ENCODE measurements at places on chromosomes 7 and 10.

DNA sequence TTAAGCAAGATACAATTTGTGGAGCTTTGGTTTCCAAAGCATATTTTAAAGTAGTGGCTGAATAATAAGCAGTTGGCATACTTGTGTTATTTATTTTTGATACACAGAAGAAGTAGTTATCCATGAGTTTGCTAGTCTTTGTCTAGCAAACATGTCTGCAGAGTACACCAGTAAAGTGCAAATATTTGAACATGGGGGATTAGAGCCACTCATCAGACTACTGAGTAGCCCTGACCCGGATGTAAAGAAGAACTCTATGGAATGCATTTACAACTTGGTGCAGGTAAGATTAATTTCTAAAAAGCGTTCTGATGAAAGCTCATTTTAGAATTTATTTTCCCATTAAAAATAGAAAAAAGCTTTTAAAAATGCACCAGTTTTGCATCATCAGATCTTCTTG lies 31.4 kb downstream of the ARMC3 start:
- no peak for DNase-seq

DNA sequence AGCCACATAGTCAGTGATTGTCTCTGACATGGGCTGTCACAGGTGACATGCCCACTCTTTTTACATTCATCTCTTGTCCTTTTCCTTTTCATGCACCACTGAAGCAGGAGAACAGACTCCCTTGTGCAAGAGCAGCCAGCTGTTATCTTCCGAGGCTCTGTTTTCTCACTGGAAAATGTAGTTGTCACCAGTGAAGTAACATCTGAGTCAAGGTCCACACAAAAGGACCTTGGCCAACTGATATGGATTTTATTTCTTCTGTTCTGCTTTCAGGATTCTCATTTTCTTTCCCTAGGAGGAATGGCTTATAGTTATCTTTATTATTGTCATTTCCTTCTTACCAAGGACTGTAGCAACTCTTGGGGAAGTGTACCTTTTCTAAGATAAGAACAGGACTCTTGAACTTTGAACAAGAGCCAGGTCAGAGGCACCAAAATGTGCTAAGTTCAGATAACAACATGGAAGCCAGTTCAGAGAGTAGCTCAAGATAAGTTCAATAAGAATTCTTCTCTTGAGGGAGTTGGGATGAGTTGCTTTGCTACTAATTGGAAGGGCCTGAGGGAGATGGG lies 22.7 kb downstream of the AVPI1 start:
- DNase-seq = no peak

DNA sequence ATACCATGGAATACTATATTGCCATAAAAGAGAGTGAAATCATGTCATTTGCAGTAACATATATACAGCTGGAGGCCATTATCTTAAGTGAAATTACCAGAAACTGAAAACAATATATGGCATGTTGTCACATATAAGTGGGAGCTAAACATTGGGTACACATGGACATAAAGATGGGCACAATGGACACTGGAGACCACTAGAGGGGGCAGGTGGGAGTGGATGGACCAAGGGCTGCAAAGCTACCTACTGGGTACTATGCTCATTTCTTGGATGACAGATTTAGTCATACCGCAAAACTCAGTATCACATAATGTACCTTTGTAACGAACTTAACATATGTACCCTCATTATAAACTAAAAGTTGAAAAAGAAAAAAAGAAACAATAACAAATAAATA lies 1167.6 kb downstream of the NXPH1 start:
- DNase-seq = no peak

- no peak for DNase-seq
These were observed 108.0 kb downstream of the GRK5 start for GRCh38 chr10:119315128-119316001.

- DNase-seq = no peak
These were observed 8.3 kb downstream of the PEX1 start for GRCh38 chr7:92520024-92520423.

DNA sequence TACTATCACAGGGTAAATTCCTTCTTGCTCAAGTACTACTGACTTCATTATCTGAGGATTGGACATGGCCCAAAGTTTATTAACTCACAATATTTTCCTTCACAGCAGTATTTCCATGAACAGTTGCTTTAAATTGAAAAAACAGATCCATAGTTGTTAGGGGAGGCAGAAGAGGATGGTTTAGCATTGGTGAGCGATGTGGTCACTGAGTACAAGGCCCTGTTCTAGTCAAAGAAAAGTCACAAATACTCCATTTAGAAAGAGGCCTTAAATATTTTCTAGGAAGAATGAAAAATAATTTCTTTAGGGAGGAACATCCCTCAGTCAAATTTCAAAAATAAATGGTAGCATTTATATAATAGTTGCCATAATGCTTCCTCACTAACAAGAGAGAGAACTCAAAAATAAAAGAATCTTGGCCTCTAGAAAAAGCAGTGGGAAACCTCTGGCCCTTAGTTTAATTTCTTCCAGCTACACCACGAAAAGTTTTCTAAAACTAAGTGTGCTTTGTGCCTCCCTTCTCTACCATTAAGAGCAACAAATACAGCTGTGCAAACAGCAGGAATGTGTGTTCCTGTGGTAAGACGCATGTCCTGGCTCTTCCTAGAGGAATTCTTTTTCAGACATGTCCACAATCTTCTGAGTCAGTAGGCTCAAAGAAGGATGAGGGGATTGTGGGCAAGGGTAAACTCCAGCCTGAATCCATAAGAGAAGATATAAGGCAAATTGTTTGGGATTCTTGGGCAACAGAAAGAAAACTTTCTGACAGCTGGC lies 105.7 kb downstream of the HOXA1 start:
- no peak for DNase-seq

DNA sequence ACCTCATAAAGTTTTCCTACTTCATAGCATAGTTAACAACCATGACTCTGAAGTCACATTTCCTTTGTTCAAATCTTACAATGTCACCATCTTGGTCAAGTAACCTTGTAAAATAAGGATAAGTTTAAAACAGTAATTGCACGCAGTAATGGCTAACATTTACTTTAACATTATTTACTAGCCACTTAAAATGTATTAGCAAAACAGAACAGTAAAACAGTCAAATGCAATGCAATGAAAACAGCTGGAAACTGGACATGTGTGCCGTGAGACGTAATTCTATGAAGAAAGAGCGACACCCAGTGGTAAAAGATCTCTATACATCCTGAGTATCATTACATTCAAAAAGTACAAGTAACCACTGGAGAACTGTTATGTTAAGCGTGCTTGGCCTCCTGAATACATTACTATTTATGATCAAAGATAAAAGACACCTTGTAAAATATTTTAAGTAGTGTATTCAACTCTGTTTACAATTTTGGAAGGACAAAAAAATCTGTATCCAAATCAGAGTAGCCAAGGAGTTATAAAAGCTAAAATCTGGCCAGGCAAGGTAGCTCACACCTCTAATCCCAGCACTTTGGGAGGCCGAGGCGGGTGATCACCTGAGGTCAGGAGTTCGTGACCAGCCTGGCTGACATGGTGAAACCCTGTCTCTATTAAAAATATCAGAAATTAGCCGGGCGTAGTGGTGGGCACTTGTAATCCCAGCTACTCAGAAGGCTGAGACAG lies 27.2 kb downstream of the ATE1 start:
- DNase-seq = no peak

DNA sequence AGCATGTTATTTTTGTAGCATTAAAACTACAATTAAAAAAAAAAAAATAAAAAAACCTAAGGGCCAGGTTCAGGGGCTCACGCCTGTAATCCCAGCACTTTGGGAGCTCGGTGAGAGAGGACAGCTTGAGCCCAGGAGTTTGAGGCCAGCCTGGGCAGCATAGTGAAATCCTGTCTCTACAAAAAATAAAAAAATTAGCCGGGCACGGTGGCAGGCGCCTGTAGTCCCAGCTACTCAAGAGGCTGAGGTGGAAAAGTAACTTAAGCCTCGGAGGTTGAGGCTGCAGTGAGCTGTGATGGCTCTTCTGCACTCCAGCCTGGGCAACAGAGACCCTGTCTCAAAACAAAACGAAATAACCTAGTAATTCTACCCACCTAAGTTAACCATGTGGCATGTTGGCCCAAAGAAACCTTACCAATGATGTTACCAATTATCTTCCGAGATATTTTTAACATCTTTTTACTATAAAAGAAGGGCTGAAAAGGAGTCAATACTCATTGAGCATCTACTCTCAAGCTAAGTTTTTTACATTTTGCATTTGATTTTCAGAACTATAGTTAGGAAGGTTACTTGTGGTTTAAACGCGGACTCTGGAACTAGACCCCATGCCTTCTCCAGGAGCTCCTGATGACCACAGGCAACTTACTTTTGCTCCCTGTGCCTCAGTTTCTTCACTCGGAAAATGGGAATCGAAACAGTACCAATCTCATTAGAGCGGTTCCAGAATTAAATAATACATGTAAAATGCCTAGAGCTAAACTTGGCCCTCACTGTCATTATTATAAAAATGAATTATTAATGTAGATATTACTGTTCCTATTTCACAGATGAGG lies 1.4 kb downstream of the ITGB1 start:
- no peak for DNase-seq

DNA sequence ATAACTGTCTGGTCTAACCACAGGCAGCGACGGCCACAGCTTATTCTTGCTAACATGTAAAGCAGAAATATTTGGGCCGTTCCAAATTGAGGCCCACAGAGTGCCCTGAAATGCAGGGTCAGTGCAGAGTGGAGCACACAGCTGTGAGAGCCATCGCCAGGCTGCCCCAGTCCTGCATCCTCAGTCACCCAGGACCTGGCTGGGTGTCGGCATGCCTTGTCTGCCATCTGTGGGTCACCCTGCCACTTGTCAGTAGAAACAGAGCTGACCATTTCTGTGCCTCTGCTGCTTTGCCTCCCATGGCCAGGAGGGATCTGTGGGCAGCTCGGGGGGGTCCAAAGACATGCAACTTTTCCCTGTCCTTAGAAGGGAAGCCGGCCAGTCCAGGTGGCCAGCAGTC lies 57.3 kb upstream of the BTBD16 start:
- DNase-seq = no peak

- no peak for DNase-seq
These were observed 10.3 kb downstream of the SEC31B start for GRCh38 chr10:100509241-100509840.

DNA sequence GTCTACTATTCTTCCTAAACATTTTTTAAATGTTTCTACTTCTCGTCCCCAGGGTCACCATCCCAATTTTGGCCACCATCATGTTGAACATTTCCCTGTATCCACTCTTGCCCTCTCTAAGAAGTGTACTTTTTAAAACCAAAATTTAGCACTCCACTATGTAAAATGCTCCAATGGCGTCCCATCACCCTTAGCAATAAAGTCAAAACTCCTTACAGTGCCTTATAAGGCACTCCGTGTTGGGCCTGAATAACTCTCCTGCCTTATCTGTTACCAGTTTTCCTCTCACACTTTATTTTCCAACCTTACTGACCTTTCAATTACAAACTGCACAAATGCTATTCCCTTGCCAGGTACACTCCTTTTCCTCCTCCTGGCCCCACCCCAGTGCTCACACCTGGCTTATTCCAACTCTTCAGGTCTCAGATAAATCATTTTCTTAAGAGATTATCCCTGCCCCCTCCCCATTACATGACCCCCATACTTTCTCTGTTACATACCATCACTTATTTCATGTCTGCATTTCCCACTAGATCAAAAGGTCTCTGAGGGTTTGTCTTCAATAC lies 1.3 kb downstream of the TMEM168 start:
- no peak for DNase-seq

DNA sequence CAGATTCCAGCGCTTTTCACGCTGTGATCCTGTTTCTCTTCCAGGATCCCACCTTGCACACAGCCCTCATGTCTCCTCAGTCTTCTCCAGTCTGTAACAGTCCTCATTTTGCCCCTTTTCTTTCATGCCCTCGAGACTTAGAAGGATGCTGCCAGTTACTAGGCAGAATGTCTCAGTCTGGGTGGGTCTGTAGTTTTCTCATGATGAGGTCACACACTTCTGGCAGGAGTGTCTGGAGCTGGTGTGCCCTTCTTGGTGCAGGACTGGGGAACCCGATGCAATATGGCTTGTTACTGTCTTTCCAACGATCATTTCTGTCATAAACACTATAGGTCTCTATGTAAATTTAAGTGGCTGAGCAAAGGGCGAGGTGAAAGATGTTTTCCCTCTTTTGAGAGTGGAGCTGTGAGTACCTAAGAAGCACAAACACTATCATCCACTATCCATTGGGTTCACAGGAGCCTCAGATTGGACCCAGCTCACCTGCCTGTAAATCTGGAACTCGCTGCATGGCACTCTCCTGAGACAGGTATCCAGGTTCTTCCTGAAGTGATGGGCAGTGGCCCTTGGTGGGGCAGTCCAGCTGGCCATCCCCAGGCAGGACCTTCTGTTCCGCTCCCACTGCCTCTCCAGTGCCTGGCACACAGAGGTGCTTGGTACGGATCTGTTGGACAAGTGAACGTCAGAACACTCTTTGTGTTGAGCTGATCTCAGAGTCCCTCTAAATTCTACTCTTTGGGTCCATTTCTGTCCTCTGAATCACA lies 64.3 kb upstream of the ZNF32 start:
- no peak for DNase-seq
